ENCODE measurements at places on chromosomes 3 and 15.

DNA sequence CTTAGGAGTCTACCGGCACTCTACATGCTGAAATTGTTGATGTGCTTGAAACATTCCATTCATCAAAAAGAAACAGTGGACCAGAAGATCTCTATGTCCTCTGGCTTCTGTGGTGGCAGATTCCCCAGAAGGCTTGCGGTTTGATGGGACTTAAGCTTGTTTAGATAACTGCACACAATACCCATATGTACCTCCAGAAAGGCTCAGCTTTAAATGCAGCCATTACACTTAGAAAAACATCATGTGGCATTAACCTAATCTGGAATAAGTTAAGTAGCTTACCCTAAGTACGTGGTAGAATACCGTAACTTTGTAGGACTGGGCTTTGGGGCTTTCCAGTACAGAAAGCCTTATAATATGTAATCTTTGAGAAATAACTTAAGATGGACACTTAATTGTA, 187.3 kb downstream of the RBMS3 start:
- no peak for DNase-seq

- DNase-seq: no peak
These were observed 48.6 kb downstream of the THRB start for GRCh38 chr3:24446032-24446431.

DNA sequence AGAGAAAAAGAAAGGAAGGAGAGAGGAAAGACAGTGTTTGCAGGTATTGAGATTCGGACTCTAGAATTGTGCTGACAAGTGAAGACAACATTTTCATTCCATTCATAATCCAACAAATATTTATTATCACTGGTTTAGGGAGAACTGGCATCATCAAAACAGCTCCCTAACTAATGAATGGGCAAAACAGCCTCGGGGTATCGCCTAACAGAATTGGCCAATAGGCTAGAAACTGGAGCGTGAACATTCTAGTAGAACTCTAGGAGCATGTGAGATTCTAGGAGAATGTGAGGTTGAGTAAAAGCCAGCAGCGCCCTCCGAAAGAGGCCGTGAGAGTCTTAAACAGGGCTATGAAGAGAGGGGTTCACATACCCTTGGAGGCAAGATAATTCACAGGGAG, 221.8 kb upstream of the WNT5A start:
- no peak for DNase-seq

DNA sequence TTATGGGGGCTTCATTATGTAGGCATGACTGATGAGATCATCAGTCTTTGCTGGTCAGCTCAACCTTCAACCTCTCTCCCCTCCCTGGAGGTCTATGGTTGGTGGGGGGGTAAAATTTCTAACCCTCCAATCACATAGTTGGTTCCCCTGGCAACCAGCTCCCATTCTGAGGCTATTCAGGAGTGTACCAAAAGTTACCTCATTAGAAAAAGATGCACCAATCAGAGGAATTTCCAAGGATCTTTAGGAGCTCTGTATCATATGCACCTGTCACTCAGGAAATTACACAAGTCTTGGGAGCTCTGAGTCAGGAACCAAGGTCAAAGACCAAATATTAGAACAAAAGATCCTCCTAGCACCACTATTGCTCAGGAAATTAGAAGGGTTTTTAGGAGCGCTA, 21.4 kb upstream of the LEO1 start:
- no peak for DNase-seq
